ENCODE measurements at places on chromosomes 12 and 14.

DNA sequence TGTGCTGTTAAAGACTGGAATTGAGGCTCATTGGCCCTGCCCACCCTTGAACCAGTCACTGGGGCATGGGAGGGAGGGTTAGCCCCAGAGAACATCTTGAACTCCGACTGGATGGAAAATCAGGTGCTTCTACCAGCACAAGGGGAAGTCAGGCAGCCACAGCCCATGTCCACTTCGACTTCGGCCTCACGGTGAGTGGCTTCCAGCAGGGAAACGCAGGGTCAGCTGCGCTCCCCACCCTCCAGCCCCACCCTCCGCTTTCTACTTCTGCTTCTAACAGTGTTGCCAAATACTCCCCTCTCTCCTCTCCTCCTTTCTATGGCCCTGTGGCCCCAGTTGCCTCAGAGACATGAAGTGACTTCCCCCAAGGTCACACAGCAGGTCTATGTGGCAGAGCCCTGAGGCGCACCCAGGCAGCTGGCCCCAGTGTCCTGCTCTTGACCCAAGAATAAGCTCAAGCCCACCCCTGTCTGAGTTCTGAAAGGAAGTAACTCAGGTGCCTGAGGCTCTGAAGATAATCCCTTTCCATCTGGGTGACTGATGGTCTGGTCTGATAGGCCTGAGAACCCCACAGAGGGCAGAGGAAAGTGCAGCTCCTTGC, 11.9 kb upstream of the SH2B3 start:
- DNase-seq, result no peak
- no peak overlapping the region for H3K27ac ChIP-seq
- H3K36me3 ChIP-seq, result no peaks in the 10 kb centered on the region
- H3K4me3 ChIP-seq, result no peak overlapping the region

DNA sequence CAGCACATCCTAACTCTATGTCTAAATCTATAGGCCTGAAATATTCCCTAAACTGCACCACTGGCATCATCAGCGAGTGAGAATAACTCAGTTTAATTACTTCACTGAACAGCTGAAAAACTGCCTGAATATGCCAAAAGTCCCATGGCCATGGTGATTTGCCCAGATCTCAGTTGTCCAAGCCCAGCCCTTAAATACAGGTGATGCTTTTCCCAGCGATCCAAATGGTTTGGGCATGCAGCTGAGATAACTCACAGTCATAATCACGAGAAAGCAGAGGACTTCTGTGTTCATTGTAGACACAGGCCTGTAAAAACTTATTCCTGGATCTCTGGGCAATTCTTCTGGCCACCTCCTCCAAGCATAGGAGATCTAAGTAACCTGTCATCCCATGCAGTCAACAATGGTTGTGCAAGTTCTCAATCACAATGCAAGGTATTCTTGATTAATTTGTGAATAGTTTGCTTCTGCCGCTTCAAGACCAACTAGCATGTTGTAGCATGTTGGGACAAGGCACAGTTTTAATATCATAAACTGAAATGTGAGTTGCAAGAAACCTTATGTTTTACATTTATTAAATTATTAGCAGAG, 40.5 kb downstream of the DUSP6 start:
- no peaks in the 10 kb centered on the region for H3K36me3 ChIP-seq
- H3K27me3 ChIP-seq, result no peaks in the 10 kb centered on the region
- no peak overlapping the region for H3K4me3 ChIP-seq
- H3K27ac ChIP-seq, result no peak overlapping the region
- no peaks in the 10 kb centered on the region for H3K4me1 ChIP-seq

- H3K36me3 ChIP-seq, result no peaks in the 10 kb centered on the region
- peaks cover 12% of the 10 kb centered on the region for H3K4me1 ChIP-seq
- H3K27me3 ChIP-seq, result no peaks in the 10 kb centered on the region
Measured at GRCh38 chr14:89308232-89308959, 108.6 kb downstream of the FOXN3 start.

GRCh38 chr12:62466018-62466593, 520 bp upstream of the MON2 start:
- H3K27me3 ChIP-seq, result no peaks in the 10 kb centered on the region
- no peaks in the 10 kb centered on the region for H3K36me3 ChIP-seq
- H3K4me1 ChIP-seq, result no peaks in the 10 kb centered on the region
- peak overlapping the region; percentile 92 for H3K4me3 ChIP-seq

- no peaks in the 10 kb centered on the region for H3K4me1 ChIP-seq
- no peak overlapping the region for H3K4me3 ChIP-seq
- H3K36me3 ChIP-seq, result peaks cover 6% of the 10 kb centered on the region
- H3K27me3 ChIP-seq, result no peaks in the 10 kb centered on the region
Measured at GRCh38 chr14:58280954-58281787, 17.2 kb upstream of the ARID4A start.

DNA sequence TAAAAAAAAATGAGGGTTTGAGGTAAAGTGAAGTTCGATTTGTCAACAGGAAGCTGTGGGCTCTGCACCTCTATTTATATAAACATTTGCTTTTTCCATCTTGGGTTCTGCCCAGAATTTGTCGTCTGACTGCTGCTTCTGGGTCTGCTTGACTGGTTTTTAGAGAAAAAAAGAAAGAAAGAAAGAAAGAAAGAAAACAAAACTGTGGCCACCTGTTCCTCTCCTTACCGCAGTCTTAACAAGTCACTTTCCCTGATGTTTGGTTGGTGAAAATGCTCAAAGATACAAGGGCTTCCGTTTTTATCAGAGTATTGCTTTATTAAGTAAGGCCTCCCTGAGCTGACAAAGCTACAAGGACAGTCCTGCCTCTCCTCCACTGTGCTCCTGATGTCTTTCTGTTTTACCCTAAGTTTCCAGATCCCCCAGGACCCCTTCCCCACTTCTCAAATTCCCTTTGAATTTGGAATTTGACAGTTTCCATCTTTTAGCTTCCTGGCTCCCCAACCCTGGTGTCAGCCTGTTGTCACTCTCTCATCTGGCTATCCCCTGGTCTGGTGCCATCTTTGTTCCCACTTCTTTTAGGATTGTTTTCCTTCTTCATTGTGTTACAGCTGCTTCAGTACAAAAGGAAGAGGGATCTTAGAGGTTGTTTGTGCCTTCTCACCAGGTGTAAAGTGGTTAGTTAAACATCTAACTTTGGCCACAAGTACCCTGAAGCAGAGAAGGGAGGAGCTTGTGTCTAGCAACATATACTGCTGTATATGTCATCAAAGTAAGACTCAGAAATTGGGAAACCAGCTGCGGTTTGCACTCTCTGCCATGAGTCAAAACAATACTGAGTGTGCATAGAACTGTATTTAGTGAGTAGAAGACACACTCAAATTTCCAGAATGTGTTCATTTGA, 18.0 kb downstream of the MFAP5 start:
- H3K4me1 ChIP-seq, result no peaks in the 10 kb centered on the region
- no peaks in the 10 kb centered on the region for H3K36me3 ChIP-seq
- no peak overlapping the region for H3K27ac ChIP-seq
- no peaks in the 10 kb centered on the region for H3K27me3 ChIP-seq

DNA sequence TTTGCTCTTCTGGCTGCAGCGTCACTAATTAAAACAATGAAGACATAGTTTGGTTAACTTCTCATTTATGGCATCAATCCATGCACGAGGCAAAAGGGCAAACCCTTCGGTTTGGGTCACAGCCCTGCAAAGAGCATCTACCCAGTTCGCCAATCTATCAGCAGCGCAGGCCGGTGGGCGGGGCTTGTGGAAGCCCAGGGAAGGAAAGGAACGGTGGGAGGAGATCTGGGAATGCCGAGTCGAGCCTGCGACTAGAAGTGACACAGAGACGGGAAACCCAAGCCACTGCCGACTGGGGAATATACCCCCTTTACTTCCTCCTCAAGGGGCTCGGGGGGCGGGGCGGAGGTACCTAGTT, 466 bp downstream of the KICS2 start:
- DNase-seq, result peak; percentile 79
- H3K4me3 ChIP-seq, result peak overlapping the region; percentile 87
- H3K4me1 ChIP-seq, result peaks cover 1% of the 10 kb centered on the region

Measured in iPS DF 6.9 (cell line).